ENCODE measurements at places on chromosomes 12 and 14. TPM values are rescaled to one million over a fixed set of nuclear protein-coding genes. Genes with fewer than 3 reads are reported as not detected.

Gene OAS2
- 7.0 TPM for total RNA-seq

Gene NTS
- total RNA-seq, result not detected

Gene RIPK3
- 3.7 TPM for total RNA-seq

Gene GPR68
- 2.2 TPM for total RNA-seq

Gene RNASE3
- not detected for total RNA-seq

Gene CLEC4A
- total RNA-seq, result not detected

Gene ALDH1L2
- total RNA-seq, result 18.4 TPM

Gene PIWIL1
- total RNA-seq, result not detected

Gene RERGL
- not detected for total RNA-seq

Gene CYP27B1
- total RNA-seq, result 0.39 TPM

Gene IL31
- not detected for total RNA-seq

Gene SLC6A15
- total RNA-seq, result 86.0 TPM

Gene AICDA
- total RNA-seq, result not detected

Gene TAS2R9
- not detected for total RNA-seq

Gene MEG3
- 166 TPM for total RNA-seq

Gene FGF6
- not detected for total RNA-seq

Gene OR4Q2
- total RNA-seq, result not detected

Gene PLEKHD1
- total RNA-seq, result not detected

Gene SERPINA10
- not detected for total RNA-seq

Gene LIN7A
- total RNA-seq, result 6.3 TPM

Gene ATP5MC2
- 118 TPM for total RNA-seq

Gene LALBA
- not detected for total RNA-seq

Gene ARHGAP9
- under 0.01 TPM for total RNA-seq

Gene DLK1
- not detected for total RNA-seq

Gene IL25
- not detected for total RNA-seq

Gene RFX4
- not detected for total RNA-seq

Gene CCDC198
- not detected for total RNA-seq

Gene NPFF
- total RNA-seq, result not detected

Gene CFAP73
- not detected for total RNA-seq

Gene ACRBP
- total RNA-seq, result 0.78 TPM

Gene SOAT2
- under 0.01 TPM for total RNA-seq

Gene DACT1
- 2.2 TPM for total RNA-seq

Gene PTPRB
- total RNA-seq, result under 0.01 TPM

Gene TWF1
- 176 TPM for total RNA-seq

Gene SLC6A13
- total RNA-seq, result not detected

Gene PLA2G1B
- not detected for total RNA-seq

Gene INHBC
- under 0.01 TPM for total RNA-seq
